ENCODE measurements at places on chromosomes 3 and 15.

DNA sequence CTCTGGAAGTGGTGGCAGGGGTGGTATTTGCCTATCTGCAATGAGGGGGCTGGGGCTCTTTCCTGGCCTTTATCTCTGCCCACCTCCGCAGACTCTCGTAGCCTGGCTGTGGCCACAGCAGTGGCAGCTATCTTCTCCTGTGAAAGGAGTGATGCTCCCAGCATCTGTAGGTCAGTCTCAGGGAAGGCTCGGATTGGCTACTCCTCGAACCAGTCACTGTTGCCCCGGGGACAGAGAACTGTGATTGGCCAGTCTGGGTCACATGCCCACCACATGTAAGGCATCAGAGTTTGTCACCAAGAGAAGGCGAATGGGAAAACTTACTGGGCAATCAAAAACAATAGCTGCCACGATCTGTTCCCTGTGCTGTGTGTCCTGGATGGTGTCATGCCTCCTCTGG is 30.1 kb upstream of the FGD5 start:
- no peak for DNase-seq

GRCh38 chr15:84783493-84784251 is 33.5 kb upstream of the ALPK3 start:
- DNase-seq: no peak

- no peak for DNase-seq
Measured at GRCh38 chr15:97023488-97023844, 693.0 kb downstream of the NR2F2 start.

GRCh38 chr15:50009634-50010033 is 109.4 kb downstream of the ATP8B4 start:
- no peak for DNase-seq

DNA sequence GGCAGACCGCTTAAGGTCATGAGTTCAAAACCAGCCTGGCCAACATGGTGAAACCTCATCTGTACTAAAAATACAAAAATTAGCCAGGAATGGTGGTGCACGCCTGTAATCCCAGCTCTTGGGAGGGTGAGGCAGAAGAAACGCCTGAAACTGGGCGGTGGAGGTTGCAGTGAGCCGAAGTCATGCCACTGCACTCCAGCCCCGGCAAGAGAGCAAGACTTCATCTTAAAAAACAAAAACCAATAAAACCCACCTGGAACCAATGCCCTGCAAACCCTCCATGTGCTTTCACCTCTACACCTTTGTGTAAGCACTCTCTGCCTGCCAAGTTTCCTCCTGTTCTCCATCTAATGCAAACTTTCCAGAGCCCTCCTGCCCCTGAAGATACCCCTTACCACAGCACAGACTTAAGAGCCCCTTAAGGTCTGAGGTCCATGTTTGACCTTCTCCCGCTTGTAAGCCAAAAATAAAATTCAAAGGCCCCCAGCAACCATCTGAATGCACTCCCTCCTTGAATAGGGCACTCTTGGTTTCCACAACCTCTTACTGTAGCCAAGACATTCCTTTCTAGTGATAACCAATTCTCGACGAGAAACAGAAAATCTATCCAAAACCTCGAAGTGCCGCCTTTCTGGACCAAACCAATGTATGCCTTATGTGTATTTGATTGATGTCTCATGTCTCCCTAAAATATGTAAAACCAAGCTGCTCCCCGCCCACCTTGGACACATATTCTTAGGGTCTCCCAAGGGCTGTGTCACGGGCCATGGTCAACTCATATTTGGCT is 3.0 kb downstream of the RPL32 start:
- DNase-seq: no peak

DNA sequence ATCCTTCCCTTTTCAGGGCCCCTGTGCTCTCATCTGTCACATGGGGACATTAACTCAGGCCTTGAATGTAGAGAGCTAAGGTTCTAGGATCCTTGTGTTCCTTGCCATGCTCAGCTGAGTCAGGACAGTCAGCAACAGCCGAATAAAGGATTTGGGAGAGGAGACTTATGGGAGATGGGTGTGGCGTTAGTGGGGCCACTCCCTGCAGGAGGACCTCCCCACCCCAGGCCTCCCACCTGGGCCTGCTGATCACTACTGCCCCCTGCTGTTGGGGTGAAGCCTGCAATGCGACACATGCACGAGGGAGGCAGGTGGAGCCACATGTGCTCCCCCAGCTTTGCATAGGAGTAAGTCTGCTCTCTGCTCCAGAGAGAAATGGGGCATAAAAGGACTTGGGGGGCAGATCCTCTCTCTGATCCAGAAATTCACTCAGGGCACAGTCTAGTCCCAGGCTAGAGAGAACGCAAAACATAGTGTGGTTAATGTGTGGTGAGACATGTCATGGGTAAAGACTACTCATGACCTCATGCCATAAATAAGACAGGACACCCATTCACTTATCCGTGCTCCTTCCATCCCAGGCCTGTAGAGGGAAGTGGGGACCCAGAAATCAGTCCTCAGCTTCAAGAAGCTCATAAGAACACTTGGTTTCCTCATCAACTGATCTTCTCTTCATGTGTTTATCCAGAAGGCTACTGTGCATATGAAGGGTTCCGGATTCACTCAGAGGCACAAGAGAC is 19.4 kb downstream of the RBP1 start:
- DNase-seq: no peak

GRCh38 chr3:43214616-43215015 is 71.7 kb upstream of the SNRK start:
- DNase-seq: no peak

GRCh38 chr3:134965865-134966481 is 170.9 kb downstream of the EPHB1 start:
- DNase-seq: no peak

DNA sequence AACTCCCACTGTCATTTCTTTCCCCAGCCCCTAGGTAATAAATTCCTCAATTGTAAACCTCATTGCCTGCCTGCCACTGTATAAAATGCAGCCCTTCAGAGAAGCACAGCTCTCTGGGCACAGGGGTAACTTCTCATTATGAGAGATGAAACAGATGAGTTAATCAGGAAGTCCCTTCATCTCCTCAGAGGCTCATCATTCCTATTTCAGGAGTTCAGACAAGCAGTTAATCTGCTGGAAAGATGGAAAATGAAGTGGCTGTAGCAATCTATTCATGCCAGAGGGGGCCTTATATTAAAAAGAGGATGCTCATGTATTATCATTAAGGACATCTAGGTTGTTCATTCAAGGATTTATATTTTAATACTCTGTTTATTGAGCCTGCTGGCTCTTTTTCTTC is 519.5 kb upstream of the LMCD1 start:
- no peak for DNase-seq
